IMR-90 (cell line): ENCODE measurements at places on chromosomes 13 and 19. TPM values are rescaled to one million over a fixed set of nuclear protein-coding genes. Genes with fewer than 3 reads are reported as not detected.

- DNase-seq = no peak
These were observed 51.8 kb downstream of the F2RL3 start for GRCh38 chr19:16940626-16941025.

DNA sequence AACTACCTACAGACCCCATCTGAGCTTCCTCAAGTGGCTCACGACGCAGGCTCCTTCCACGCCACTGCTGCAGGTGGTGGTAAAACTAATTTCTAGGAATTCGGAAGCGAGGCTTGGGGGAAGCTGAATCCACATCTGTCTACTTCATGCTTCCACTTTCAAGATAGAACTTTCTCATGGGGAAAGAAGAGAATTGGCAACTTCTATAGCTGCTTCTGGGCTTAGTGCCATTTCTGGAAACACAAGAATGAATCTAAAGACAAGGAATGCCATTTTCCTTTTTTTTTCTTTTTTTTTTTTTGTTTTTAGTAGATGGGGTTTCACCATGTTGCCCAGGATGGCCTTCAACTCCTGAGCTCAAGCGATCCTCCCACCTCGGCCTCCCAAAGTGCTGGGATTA, 2.8 kb upstream of the NLRP12 start:
- DNase-seq = peak; percentile 25

DNA sequence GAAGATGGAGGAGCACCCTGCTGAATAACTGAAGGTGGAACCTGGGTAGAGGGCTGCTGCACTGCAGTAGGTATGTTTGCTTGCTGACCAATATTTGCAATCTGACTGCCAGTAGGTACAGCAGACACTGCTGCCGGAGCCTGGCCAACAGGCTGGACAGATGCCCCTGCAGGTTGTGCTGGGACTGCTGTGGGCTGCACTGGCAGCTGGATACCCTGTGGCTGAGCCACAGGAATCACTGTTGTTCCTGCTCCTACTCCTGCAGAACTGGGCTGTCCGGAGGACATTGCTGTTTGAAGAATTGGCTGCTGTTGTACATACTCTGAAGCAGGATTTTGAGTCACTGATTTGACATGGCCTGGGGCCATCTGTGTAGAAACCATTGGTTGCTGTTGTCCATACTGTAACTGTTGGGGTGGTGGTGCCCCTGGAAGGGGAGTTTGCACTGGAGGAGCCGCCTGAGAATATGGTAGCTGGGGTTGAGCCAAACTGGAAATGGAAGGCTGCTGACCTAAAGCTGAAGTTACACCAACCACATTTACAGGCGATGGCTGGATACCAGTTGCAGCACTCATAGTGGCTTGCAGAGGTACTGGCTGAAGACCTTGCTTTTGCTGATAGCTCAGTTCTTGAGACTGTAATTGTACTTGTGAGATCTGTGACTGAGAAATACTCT, 2.2 kb downstream of the TSC22D1 start:
- DNase-seq = peak; percentile 67

GRCh38 chr19:57689750-57690149, 8.0 kb downstream of the ZNF551 start:
- DNase-seq = no peak

DNA sequence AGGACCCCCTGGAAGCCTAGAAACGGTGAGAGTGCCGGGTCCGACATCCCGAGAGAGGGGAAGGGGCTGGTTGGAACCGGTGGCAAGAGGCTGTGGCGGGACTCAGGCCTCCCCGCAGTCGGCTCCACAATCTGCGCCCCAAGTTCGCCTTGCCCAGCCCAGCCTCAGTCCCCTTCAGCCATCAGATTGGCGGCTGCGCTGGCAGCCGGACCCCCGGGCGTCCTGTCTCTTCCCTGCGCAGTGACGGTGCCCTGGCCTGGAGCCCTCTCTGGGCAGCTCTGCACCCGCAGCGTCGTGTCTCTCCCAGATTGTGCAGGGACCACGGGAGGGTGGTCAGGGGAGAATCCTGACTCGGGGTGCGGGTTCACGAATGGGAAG, 315 bp downstream of the ZNF492 start:
- no peak for DNase-seq

DNA sequence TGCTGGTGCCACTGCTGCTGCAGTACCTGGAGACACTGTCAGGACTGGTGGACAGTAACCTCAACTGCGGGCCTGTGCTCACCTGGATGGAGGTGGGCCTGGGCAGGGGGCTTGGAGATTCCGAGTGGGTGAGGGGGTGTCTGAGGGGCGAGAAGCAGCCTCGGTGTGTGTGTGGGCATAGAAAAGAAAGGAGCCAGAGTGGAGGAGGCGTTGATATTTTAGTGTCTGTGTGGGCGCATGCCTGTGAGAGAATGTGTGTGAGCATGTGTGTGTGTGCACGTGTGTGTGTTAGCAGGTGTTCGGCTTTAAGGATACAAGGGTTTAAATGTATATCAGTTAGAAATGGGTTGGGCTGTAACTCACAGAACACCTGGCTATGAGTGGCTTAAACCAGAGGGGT, 3.7 kb downstream of the ARHGAP33 start:
- no peak for DNase-seq

DNA sequence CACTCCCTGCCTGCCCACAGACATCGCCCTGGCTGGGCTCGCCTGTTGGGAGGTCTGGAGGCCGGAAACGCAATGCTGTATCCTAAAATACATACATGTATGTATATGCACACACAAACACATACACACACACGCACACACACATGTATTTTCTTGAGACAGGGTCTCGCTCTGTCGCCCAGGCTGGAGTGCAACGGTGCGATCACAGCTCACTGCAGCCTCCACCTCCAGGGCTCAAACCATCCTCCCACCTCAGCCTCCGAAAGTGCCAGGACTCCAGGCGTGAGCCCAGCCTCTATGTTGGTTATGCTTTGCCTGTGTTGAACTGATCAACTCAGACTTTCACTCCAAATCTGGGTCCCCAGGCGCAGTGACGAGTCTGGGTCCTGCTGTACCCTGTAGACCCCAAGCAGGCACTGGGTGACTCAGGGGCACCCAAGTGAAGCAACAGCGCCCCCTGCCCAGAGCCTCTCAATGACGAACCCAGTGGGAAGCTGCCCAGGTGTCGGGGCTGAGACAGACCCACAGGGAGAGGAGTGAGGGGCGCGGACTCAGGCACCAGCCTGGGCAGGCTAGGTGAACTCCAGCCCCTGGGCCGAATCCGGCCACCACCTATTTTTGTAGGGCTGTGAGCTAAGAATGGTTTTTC, 27.4 kb upstream of the CACTIN start:
- DNase-seq = no peak

DNA sequence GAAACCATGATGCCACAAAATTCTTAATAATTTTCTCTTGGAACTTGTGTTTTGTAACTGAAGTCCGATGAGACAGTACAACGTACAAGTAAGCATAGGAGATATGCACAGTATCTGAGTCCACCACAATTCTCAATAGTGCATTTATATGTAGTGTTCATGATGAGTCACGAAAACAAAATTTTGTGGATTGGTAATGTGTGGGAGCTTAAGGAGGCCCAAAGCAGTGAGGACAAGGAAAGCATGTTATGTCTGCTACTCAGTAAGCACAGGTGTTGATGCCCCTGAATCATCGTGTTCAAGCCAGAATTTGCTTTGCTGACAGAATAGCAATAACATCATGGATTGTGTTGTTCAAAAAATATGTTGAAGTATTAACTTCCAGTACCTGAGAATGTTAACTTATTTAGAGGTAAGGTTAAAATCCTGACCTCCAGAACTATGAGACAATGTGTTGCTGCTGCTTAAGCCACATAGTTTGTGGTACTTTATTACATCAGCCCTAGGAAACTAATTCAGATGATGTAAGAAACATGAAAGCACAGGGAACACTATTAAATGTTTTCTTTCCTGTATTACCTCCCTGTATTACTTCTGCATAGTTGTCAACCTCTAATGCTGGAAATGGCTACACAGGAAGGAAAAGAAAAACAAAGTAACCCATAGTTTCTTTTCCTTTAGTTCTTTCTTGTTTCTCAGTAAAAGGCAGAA, 201.3 kb downstream of the SLITRK6 start:
- DNase-seq = peak; percentile 73

- DNase-seq = peak; percentile 87
These were observed 1.5 kb upstream of the GADD45B start for GRCh38 chr19:2474232-2475017.

DNA sequence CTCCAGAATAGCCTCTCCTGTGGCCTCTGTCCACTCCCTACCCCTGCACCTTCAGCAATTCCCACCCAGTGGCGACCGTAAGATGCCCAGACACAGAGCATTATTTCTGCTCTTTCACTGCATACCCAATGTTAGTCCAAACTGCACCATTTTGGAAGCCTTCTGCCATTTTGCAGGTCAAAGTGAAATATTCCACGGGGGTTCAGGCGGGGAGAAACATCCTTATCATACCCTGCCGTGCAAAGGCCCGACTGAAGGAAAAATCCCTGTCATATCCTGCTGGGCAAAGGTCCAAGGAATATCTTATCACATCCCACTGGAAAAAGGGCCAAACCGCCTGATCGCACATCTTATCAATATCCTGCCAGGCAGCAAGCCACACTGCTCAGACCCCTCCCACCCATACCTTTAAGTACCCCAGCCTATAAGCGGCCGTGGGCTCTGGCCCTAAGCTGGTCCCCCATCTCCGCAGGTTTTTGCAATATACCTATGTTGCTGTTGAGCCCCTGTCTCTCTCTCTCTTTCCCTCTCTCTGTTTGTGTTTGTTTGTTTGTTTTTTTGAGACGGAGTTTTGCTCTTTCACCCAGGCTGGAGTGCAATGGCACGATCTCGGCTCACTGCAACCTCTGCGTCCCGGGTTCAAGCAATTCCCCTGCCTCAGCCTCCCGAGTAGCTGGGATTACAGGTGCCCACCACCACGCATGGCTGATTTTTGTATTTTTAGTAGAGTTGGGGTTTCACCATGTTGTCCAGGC, 18.2 kb downstream of the CLEC11A start:
- no peak for DNase-seq

OR7A5 gene
- not detected in 2 replicates for total RNA-seq

SIGLEC6 gene
- not detected in 2 replicates for total RNA-seq

SLC7A9 gene
- total RNA-seq = not detected in 2 replicates

FCAR gene
- not detected in 2 replicates for total RNA-seq

BRME1 gene
- total RNA-seq = 0.18 and 0.28 TPM in 2 replicates

KLK2 gene
- total RNA-seq = not detected in 2 replicates
